ENCODE measurements at places on chromosomes 12 and 14.
A peak's percentile ranks its signal among the peaks of the same experiment; 100 is the strongest.

DNA sequence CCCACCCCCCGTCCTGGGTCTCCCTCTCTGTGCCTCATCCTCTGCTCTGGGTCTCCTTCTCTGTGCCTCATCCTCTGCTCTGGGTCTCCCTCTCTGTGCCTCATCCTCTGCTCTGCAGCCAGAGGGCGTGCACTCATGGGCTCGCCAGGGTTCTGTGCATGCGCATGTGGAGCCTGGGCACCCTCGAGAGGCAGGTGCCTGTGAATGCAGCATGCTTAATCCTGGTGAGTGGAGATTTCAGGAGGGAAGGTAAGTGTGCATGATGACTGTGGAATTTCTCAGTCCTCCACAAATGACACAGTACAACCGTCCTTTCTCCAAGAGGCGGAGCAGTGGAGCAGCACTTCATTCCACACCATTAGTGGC is 65.2 kb downstream of the EP400 start:
- DNase-seq, result no peak

- DNase-seq, result no peak
These were observed at the start of gene CCDC77 for GRCh38 chr12:401235-402028. Gene CCDC77 (plus strand): TSS chr12:401644. CDS start chr12:409384, 7,740 bp downstream.

DNA sequence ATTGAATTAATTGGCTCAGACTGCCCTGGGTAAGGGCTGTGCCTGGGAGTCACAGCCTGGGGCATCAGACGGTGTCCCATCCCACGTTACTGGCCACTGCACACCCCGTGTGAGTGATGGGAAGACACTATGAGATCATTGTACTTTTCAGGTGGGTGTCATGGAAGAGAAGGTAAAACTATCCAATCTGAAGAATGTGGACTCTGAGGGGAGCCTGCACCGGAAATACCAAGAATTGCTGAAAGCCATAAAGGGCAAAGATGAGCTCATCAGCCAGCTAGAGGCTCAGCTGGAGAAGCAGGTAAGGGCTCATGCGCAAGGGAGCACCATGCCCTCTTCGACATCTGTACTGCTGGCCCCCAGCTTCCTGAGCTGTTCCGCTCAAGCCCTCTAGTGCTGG is 24.0 kb downstream of the PLEKHH1 start:
- no peak for DNase-seq

DNA sequence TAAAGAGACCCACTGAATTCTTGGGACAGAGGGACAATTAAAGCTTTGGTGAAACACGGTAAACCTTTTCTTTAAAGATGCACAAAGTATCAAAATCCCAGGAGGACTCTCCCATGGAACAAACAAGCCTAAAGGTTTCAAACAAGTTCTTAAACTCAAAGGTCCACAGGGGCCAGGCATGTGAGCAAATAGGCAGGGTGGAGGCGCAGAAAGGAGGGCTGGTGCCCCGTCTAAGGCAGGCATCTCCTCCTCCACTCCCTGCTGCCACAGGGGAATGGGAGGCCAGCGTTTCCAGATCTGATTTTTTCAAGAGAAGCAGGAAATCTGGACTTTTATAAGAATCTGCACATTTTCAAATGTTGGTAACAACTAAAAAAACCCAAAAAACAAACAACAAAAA is 7.6 kb downstream of the RPS6KL1 start:
- DNase-seq, result no peak

- peak; percentile 43 for DNase-seq
These were observed 134.7 kb downstream of the FGD4 start for GRCh38 chr12:32533971-32534590.

GRCh38 chr12:92628476-92628875 is 74.3 kb upstream of the PLEKHG7 start:
- no peak for DNase-seq

GRCh38 chr12:49138587-49138986 is 7.4 kb upstream of the TUBA1B start:
- no peak for DNase-seq

- DNase-seq, result no peak
These were observed 3.1 kb downstream of the HMGA2 start for GRCh38 chr12:65827342-65827741.

GRCh38 chr12:95336387-95337067 is 118.9 kb downstream of the VEZT start:
- no peak for DNase-seq

DNA sequence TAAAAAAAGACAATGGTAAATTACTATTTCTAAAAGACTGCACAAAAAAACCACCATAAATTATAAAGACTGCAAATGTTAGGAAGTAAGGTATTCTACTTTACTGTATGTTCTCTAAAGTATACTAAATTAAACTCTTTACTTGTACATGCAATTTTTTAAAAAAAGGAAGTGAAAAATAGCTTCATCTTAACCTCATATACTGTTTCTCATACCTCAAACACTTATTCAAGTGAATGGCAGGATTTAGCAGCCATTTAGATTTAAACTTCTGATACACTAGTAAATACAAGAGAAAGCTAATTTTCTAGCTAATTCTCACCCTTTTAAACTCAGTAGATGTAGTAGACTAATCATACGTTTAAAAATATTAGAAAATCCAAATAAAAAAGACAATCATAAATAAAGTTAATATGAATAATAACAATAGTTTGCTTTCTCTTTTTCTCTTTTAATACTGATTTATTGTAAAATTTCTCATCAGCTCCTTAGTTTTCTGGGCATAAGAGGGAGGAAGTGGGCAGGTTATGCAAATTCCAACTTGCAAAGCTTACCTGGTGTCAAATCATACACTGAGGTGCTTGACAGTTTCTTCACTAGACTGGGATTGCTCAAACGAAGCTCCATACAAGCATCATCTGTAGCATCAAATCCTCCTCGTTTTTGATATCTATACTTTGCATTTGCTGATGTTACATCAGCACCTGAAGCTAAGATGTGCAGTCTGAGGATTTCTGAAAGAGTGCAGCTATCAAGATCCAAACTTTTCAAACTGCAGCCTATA is 71.0 kb upstream of the CFL2 start:
- DNase-seq, result no peak

GRCh38 chr14:95504135-95505029 is 12.1 kb downstream of the SYNE3 start:
- no peak for DNase-seq

GRCh38 chr12:28054583-28054982 is 82.0 kb upstream of the PTHLH start:
- DNase-seq, result no peak

- DNase-seq, result no peak
These were observed 191.7 kb upstream of the GSC start for GRCh38 chr14:94961386-94962165.

GRCh38 chr12:107228076-107228475 is 134.7 kb upstream of the CRY1 start:
- no peak for DNase-seq

GRCh38 chr14:60509438-60510253 is 700 bp downstream of the SIX6 start:
- no peak for DNase-seq

- no peak for DNase-seq
These were observed 584 bp downstream of the ACSM4 start for GRCh38 chr12:7304456-7304855.

GRCh38 chr14:75543253-75543652 is 21.0 kb downstream of the BATF start:
- DNase-seq, result no peak

All from AML-193 (cell line).